ENCODE measurements at places on chromosomes 4 and X.

- no peak for DNase-seq
Observed at GRCh38 chr4:77777135-77777807, 41.9 kb downstream of the CNOT6L start.

DNA sequence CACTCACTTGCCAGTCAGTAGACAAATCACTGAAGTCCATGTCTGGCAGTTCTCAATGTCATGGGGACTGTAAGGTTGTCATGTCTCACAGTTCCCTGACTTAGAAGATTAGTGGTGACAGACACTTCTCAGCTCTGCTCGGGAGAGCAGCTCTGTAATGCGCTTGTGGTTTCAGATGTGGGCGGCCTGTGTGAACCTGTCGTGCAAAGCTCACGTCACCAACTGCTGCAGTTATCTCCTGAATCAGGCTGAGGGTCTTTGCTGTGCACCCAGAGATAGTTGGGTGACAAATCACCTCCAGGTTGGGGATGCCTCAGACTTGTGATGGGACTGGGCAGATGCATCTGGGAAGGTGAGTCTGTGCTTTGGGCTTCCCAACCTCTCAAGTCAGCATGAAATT is at the start of gene IL9R:
Gene IL9R, plus strand, starts transcription at position 261 of the 400 bp plus-strand sequence. Its CDS starts 64 bp downstream, at position 325.
- DNase-seq, result no peak

DNA sequence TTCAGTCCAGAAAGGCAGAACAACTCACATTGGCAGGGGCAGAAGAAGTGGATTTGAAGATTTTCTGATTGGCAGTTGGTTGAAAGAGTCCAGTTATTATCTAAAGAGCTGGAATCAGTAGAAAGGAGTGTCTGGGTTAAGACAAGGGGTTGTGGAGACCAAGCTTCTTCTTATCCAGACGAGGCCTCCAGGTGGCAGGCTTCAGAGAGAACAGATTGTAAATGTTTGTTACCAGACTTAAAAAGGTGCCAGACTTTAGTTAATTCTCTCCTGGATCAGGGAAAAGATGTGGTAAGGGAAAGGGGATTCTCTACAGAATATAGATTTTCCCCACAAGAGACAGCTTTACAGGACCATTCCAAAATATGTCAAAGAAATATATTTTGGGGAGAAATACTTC is 36.7 kb upstream of the TLR3 start:
- no peak for DNase-seq

GRCh38 chrX:16920075-16920474 is 26.4 kb upstream of the REPS2 start:
- DNase-seq, result no peak

GRCh38 chr4:32700838-32701237 is 1980.7 kb downstream of the PCDH7 start:
- no peak for DNase-seq

- no peak for DNase-seq
Observed at GRCh38 chr4:190017357-190018200, 9.5 kb downstream of the FRG2 start.

DNA sequence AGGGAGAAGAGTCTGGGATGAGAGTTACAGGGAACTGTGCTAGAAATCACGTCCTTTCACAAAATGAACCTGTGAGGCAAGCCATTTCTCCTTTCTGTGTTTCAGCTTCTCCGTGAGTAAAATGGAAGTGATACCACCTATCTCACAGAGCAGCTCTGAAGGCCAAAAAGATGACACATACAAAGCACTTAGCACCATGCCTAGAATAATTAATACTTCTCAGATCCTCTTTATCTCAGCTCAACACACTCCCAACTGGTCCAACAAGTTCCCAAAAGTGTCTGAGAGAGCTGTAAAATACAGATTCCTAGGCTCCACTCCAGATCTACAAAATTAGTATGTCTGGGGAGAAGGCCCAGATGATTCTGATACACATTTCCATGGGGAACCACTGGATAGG is 38.3 kb downstream of the LHFPL1 start:
- DNase-seq, result no peak

GRCh38 chr4:6222761-6223292 is 22.5 kb upstream of the JAKMIP1 start:
- no peak for DNase-seq

- DNase-seq, result no peak
Observed at GRCh38 chr4:140637836-140638235, 69.1 kb upstream of the UCP1 start.

- DNase-seq, result peak; percentile 59
Observed at GRCh38 chr4:42396752-42397634, at the start of gene SHISA3. SHISA3 (plus strand) TSS chr4:42397488; CDS start chr4:42398057, 569 bp downstream.

DNA sequence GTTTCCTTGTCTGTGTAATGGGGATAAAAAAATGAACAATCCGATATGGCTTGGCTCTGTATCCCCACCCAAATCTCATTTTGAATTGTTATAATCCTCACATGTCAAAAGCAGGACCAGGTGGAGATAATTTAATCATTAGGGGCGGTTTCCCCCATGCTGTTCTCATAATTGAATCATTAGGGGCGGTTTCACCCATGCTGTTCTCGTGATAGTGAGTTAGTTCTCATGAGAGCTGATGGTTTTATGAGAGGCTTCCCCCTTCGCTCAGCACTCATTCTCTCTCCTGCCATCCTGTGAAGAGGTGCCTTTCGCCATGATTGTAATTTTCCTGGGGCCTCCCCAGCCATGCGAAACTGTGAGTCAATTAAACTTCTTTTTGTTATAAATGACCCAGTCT is 633.5 kb downstream of the RAPGEF2 start:
- no peak for DNase-seq

DNA sequence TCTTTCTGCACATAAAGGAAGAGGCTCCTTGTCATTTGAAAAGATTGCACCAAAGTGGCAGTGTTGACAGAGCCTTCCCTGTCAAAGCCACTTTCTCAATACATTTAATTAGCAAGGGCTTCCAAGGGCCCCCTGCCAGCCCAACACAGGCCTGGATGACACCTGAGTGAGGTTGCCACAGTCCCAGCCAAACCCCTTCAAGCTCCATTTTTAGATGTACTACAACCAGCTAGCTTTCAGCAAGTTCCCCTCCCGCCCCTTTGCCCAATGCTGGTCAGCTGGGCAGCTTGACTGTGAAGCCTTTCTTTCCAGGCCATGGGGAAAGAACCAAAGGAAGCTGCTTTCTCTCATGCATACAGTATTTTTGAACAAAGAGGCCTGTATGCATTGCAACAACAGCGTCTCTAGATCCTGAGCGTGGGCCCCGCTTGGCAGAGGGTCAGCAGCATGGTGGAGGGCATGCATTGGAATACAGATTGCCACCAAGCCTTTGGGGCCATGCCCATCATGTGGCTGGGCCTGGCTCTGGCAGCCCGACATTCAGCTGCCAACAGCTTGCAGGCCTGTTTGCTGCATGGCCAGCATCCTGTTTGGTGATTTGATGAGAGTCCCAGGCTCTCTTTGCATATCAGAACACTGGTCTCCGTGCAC is 261.1 kb upstream of the GATB start:
- no peak for DNase-seq

- no peak for DNase-seq
Observed at GRCh38 chr4:183790661-183791060, 114.4 kb upstream of the STOX2 start.

GRCh38 chr4:73007526-73008100 is 61.9 kb downstream of the COX18 start:
- DNase-seq, result no peak

- DNase-seq, result no peak
Observed at GRCh38 chr4:100803751-100804150, 285.9 kb upstream of the EMCN start.

DNA sequence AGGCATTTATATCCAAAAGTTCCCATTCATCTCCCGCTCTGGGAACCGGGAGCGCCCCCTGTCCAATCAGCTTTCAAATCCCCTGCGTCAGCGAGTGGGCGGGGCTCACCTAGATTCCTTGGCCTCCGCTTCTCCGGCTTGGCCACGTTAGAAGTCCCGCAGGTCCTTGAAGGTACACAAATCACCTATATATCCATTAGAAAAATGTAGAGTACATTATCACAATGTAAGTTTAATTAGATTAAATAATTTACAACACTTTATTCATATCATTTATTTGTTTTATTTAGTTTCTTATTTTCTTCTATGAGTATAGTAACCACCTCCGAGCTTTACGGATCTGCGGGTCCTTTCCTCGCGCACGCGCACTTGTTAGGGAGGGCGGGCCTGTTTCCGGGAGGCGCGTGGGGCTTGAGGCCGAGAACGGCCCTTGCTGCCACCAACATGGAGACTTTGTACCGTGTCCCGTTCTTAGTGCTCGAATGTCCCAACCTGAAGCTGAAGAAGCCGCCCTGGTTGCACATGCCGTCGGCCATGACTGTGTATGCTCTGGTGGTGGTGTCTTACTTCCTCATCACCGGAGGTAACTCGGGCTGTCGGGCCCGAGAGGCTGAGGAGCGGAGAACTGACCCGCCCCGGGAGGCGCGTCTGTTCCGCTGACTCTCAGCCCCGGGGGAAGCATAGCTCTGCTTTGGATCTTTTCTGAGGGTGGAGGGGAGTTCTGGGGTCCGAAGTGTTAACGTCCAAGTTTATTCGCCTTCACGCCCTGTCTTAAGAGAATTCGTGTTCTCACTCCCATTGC is at the start of gene OSTC:
Gene OSTC, plus strand, starts transcription at position 388 of the 802 bp plus-strand sequence. Its CDS starts 57 bp downstream, at position 445.
- peak; percentile 96 for DNase-seq

- DNase-seq, result no peak
Observed at GRCh38 chr4:65798498-65799127, 128.3 kb upstream of the EPHA5 start.

GRCh38 chr4:153620352-153620751 is 63.7 kb upstream of the TLR2 start:
- no peak for DNase-seq

GRCh38 chr4:155900381-155900780 is 3.1 kb upstream of the TDO2 start:
- DNase-seq, result no peak

DNA sequence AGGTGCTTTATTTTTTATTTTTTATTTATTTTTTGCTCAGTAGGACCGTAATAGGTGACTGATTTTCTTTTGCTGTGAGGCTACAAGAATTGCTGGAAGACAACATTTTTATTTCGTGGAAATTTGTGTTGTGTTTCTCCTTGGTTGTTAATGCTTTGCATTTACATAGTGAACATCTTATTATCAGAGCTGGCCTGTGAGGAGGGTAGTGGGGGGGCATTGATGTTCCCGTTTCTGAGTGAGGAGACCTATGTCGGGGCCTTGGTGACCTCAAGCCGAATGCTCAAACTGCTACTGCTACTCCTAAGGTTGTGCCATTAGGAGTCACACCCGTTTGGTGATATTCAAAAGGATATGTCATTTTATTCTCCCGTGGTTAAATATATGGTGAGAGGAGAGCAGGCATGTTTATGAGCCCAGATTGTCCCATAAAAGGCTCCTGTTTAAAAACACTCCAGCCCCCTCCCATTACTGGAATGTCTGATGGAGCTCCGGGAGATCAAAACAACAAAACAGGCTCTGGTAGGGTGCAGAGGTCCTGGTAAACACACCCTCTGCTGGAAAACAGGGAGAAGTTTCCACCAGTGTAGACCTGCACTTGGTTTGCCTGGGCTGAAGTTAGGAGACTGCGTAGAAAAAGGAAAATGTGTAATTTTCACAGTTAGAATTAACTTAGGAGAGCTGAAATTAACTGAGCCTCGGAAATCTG is 5.6 kb downstream of the PDGFRA start:
- no peak for DNase-seq

DNA sequence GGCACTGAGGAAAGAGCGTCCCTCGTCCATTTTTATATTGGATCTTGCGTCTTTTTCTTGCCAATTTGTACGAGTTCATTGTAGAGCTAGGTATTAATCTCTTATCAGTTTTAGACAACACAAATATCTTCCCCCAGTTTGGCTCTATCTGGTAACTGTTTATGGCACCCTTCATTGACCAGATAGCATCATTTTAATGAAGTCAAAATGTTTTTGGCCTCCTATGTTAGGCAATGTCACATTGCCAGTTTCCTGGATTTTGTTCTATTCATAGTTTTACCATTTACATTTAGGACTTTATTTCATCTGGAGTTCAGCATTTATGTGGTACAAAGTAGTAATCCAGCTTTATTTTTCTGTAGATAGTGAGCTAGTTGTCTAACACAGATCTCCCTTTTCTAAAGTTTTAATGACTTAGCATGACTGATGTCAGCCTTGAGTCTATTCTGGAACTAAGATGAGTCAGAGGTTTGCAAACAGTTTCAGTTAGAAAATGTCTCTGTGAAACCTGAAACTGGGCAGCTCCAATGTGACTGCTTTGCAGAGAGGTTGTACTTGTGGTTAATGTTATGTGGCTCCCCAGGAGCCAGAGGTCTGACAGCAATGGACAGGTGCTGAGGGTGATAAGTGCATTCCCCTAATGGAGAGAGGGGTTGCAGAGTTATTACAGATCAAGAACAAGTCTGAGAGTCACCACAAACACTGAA is 5.3 kb upstream of the STBD1 start:
- no peak for DNase-seq

GRCh38 chrX:7706032-7706431 is 136.9 kb upstream of the VCX start:
- no peak for DNase-seq

GRCh38 chr4:154376486-154376885 is 115.1 kb downstream of the DCHS2 start:
- no peak for DNase-seq

- DNase-seq, result no peak
Observed at GRCh38 chr4:140995058-140995457, 138.2 kb downstream of the RNF150 start.

- DNase-seq, result no peak
Observed at GRCh38 chr4:171378323-171378722, 434.9 kb upstream of the GALNTL6 start.

- DNase-seq, result no peak
Observed at GRCh38 chr4:185381288-185382196, 14.2 kb downstream of the LRP2BP start.

All from left lung (tissue), 14 donors.